ENCODE measurements at places on chromosomes 11 and 22.

GRCh38 chr11:11871991-11872401 lies 30.2 kb downstream of the USP47 start:
- H3K27me3 ChIP-seq = no peaks in the 10 kb centered on the region
- no peak overlapping the region for H3K27ac ChIP-seq
- H3K4me1 ChIP-seq = peaks cover 3% of the 10 kb centered on the region
- H3K4me3 ChIP-seq = no peak overlapping the region
- no peak for DNase-seq

- DNase-seq = no peak
- peak overlapping the region; percentile 96 for H3K27ac ChIP-seq
- no peaks in the 10 kb centered on the region for H3K27me3 ChIP-seq
- H3K36me3 ChIP-seq = peaks cover 17% of the 10 kb centered on the region
- peak overlapping the region; percentile 96 for H3K4me3 ChIP-seq
These were observed 637 bp upstream of the ZBTB16 start for GRCh38 chr11:114058871-114059277.

DNA sequence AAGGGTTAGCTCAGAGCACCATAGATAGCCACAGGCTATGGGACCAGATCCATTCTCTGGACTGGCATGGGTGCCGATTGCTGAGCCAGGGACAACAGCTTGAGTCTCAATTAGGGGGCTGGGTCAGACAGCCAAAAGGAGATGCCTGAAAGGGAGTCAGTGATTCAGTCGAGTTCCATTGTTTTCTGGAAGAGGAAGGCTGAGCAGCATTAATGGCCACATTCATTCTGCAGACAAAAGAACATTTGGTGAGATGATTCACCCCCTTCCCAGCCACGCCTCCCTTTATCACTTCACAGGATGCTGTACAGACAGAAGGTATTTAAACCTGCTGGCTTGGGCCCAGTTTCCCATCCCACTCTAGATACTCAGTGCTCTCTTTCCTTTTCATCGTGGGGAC lies 131.9 kb downstream of the ADAMTS15 start:
- no peaks in the 10 kb centered on the region for H3K27me3 ChIP-seq
- no peak for DNase-seq
- no peak overlapping the region for H3K4me3 ChIP-seq
- no peak overlapping the region for H3K27ac ChIP-seq

DNA sequence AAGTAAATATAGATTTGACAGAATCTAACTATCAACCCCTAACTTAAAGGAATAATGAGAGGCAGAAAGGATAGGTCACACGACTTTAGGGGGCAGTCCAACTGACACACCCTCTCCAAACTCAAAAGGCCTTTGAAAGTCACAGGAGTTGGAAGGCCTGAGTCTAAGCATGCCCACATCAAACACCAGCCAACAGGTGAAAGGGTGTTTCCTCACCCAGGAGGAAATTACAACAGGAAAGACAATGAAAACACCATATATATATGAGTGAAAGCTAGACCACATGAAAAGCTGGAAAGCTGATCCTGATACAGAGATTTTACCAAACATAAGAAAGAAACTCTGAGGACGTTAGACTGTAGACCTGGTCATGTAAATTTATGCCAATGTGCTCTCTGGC lies 10.5 kb upstream of the DEPDC7 start:
- H3K4me3 ChIP-seq = no peak overlapping the region
- H3K27ac ChIP-seq = no peak overlapping the region
- H3K36me3 ChIP-seq = no peaks in the 10 kb centered on the region
- peaks cover 7% of the 10 kb centered on the region for H3K4me1 ChIP-seq

GRCh38 chr11:22521226-22521625 lies 104.4 kb downstream of the FANCF start:
- H3K27ac ChIP-seq = no peak overlapping the region
- H3K27me3 ChIP-seq = no peaks in the 10 kb centered on the region
- H3K36me3 ChIP-seq = no peaks in the 10 kb centered on the region
- no peak for DNase-seq
- H3K4me1 ChIP-seq = no peaks in the 10 kb centered on the region

DNA sequence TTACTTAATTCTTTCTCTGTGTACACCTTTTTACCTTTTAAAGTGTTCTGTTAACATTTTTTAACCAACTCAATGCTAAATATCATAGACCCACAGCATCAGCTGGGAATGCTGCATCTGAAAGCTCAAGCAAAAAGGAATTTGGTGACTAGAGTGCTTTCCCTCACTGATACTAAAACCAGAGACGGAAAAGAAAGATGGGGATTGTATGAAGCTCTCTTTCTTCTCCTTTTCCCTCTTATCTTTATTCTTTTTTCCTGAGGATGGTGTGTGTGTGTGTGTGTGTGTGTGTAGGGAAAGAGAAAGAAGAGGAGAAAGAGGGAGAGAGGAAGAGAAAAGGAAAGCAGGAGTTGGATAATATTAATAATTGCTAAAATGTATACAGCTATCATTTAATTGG lies 4.1 kb upstream of the SIK2 start:
- no peak overlapping the region for H3K4me3 ChIP-seq
- no peak for DNase-seq
- peak overlapping the region; percentile 3 for H3K27ac ChIP-seq
- no peaks in the 10 kb centered on the region for H3K36me3 ChIP-seq
- peaks cover 1% of the 10 kb centered on the region for H3K4me1 ChIP-seq

DNA sequence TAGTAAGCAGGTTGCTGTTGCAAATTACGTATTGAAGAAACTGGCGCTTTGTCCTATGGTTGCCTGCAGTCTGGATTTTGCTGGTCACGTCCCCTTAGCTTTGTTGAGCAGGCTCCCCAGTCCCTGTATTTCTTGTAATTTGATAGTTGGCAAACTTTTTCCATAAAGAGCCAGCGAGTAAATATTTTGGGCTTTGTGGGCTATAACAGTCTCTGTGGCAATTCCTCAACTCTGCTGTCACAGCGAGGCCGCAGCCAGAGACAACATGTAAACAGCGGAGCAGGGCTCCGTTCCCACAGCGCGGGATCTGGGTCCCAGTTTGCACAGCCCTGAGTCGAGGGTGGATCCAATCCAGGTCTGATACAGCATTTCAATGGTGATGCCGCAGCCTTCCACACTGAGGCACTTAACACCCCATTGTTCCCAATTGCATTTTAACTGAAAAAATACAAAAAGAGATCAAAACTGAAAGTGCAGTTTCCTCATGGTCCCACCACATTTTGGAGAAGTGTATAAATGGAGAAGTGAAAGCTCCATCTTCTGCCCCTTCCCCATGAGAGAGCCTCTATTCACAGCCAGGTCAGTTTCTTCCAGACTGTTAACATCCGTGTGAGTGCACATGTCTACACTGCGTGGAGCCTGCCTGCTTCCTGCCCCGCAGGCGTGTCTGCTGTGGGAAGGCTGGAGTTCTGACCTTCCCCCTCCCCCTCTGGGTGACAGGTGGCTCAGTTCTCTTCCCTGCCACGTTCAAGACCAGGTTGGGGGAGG lies 89.1 kb downstream of the RPS6KA4 start:
- peak overlapping the region; percentile 60 for H3K4me3 ChIP-seq
- H3K4me1 ChIP-seq = peaks cover 25% of the 10 kb centered on the region
- no peaks in the 10 kb centered on the region for H3K36me3 ChIP-seq
- peak overlapping the region; percentile 60 for H3K27ac ChIP-seq
- DNase-seq = no peak

DNA sequence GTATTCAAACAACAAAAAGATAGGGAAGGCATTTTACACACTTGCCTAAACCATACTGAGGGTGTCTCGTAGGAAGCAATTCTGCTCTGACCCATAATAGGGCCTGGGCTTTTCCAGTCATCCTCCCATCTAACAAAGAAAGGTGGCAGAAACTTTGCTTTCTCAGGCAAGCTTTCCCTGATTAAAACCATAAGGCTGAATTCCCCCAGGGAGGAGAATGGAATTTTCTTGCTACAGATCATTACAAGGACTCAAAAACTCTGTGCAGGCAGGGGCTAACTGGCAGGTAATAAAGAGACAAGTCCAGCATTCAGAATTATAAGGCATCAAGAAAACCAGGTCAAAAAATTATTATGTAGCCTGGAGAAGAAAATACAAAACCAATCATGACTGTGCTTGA lies 90.4 kb downstream of the RBFOX2 start:
- H3K36me3 ChIP-seq = no peaks in the 10 kb centered on the region
- H3K4me1 ChIP-seq = no peaks in the 10 kb centered on the region
- DNase-seq = no peak
- no peaks in the 10 kb centered on the region for H3K27me3 ChIP-seq

DNA sequence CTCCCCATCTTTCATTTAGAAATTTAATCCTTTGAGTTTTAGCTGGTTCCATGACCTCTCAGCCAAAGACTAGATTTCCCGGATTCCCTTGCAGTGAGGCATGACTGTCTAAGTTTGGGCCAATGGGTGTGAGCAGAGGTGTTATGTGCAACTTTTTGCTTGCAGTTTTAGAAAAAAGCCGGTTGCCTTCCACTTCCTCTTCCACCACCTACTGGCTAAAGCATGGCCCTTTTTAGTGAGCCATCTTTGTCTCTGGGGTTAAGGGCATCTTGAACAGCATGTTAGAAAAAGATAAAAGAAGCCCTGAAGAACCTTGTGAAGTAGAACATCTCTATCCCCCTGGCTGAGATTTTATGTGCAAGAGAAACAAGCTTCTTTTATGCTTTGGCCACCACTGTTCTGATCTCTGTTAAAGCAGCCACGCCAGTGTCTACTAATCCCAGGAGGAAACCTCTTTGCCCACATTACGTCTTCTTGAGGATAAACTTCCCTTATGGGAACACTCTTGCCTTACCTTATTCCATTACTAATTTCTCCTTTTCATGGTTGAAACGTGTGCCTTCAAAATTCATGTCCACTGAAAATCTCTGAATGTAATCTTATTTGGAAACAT lies 279.9 kb downstream of the TENM4 start:
- H3K36me3 ChIP-seq = no peaks in the 10 kb centered on the region
- no peak overlapping the region for H3K4me3 ChIP-seq
- H3K4me1 ChIP-seq = peaks cover 6% of the 10 kb centered on the region
- H3K27me3 ChIP-seq = no peaks in the 10 kb centered on the region
- peak overlapping the region; percentile 10 for H3K27ac ChIP-seq

- H3K27ac ChIP-seq = no peak overlapping the region
- H3K4me3 ChIP-seq = no peak overlapping the region
- H3K27me3 ChIP-seq = no peaks in the 10 kb centered on the region
- no peaks in the 10 kb centered on the region for H3K4me1 ChIP-seq
These were observed 10.5 kb upstream of the ZBTB16 start for GRCh38 chr11:114049050-114049449.

DNA sequence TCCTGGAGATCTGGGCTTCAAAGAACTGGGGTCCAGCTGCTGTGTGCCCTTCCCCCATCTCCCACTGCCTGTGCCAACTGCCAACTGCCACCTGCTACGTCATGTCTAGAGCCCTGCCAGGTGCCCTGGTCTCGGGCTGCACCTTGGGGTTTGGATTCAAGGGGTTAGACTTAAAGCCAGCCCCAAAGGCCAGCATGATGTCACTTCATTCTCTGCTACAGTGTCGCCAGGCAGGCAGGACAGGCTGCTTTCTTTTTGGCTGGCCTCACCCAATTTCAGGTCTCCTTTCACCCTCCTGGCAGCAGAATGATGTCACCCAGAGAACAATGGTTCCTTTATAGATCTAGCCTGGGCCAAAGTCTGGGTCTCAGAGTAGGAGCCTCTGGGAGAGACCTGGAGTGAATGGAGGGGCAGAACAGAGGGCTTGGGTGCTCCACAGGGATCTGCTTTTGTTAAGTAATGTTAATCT lies 79.5 kb upstream of the CRYBB3 start:
- peak overlapping the region; percentile 88 for H3K27ac ChIP-seq
- H3K36me3 ChIP-seq = no peaks in the 10 kb centered on the region
- no peaks in the 10 kb centered on the region for H3K27me3 ChIP-seq
- peaks cover 32% of the 10 kb centered on the region for H3K4me1 ChIP-seq
- DNase-seq = no peak

DNA sequence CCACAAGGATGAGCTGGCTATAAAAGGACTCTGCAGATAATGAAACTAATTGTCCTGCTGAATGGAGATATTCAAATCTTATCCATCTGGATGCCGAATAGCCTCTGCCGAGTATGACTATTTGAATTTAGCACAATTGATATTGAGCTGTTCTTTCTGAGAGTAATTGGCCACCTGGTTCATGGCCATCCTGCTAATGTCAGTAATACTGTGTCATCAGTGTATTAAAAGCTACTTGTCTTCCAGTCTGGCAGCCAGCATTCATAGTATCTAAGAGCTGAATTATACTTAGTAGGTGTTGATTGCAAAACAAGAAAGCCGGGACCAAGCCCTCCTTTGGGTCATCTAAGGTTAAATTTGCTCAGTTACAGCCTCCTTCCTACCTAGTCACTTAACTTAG lies 310.7 kb upstream of the NCAM1 start:
- H3K4me1 ChIP-seq = no peaks in the 10 kb centered on the region
- H3K27me3 ChIP-seq = no peaks in the 10 kb centered on the region
- no peak overlapping the region for H3K4me3 ChIP-seq
- no peaks in the 10 kb centered on the region for H3K36me3 ChIP-seq
- no peak overlapping the region for H3K27ac ChIP-seq

DNA sequence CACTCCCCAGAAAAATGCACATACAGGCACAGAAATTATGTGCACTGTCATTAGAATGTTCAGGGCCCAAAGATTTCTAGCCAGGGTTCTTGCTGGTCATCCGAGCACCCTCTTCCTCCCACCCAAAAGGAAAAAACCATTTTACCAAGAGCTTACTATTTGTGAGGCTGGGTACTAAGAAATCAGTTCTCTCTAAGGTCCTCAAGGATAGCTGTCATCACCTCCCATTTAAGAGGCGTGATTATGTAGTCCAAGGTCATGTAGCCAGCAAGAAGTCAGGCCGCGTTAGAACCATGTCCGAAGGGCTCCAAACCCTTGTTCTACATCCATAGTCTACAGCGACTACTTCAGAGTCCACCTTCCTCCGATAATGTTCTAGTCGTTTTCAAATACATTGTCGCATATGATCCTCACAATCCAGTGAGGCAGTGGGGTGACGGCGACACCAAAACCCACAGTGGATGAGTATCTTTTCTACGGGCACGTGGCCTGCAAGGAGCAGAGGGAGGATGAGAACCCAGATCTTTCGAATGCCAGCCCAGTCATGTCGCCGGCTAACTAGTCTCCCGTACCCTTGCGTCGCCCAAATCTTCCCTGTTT lies 634 bp downstream of the TIMM8B start:
- H3K4me1 ChIP-seq = peaks cover 52% of the 10 kb centered on the region
- H3K27ac ChIP-seq = peak overlapping the region; percentile 86
- no peaks in the 10 kb centered on the region for H3K27me3 ChIP-seq
- H3K36me3 ChIP-seq = peaks cover 74% of the 10 kb centered on the region
- DNase-seq = no peak
- peak overlapping the region; percentile 88 for H3K4me3 ChIP-seq

- H3K4me3 ChIP-seq = no peak overlapping the region
- no peak for DNase-seq
- peaks cover 45% of the 10 kb centered on the region for H3K4me1 ChIP-seq
These were observed 110.6 kb downstream of the SCN3B start for GRCh38 chr11:123543797-123544196.

GRCh38 chr11:34160049-34160721 lies 54.8 kb downstream of the NAT10 start:
- no peaks in the 10 kb centered on the region for H3K27me3 ChIP-seq
- H3K4me1 ChIP-seq = peaks cover 13% of the 10 kb centered on the region
- no peaks in the 10 kb centered on the region for H3K36me3 ChIP-seq
- no peak for DNase-seq
- no peak overlapping the region for H3K27ac ChIP-seq

- no peaks in the 10 kb centered on the region for H3K36me3 ChIP-seq
- no peaks in the 10 kb centered on the region for H3K4me1 ChIP-seq
- no peak overlapping the region for H3K27ac ChIP-seq
- no peak overlapping the region for H3K4me3 ChIP-seq
- no peaks in the 10 kb centered on the region for H3K27me3 ChIP-seq
These were observed 398.2 kb downstream of the SHANK2 start for GRCh38 chr11:70854201-70854600.

GRCh38 chr11:76574879-76575278 lies 95.7 kb downstream of the LRRC32 start:
- no peak overlapping the region for H3K4me3 ChIP-seq
- H3K27me3 ChIP-seq = no peaks in the 10 kb centered on the region
- H3K4me1 ChIP-seq = peaks cover 7% of the 10 kb centered on the region
- H3K36me3 ChIP-seq = no peaks in the 10 kb centered on the region
- no peak overlapping the region for H3K27ac ChIP-seq
- DNase-seq = no peak
